ENCODE measurements at places on chromosomes 3 and 15. TPM values are rescaled to one million over a fixed set of nuclear protein-coding genes. Genes with fewer than 3 reads are reported as not detected.

The SPSB4 gene
- total RNA-seq: 1.3 TPM

The CHCHD6 gene
- 11.9 TPM for total RNA-seq

The DUOX2 gene
- total RNA-seq: 2.7 TPM

The HIGD2B gene
- total RNA-seq: 0.24 TPM

The MYZAP gene
- 17.1 TPM for total RNA-seq

The VIPR1 gene
- total RNA-seq: 82.5 TPM
